ENCODE measurements at places on chromosomes 13 and 19.
A peak's percentile ranks its signal among the peaks of the same experiment; 100 is the strongest.

- DNase-seq: peak; percentile 58
These were observed 8.7 kb downstream of the IFNL1 start for GRCh38 chr19:39304701-39305571.

DNA sequence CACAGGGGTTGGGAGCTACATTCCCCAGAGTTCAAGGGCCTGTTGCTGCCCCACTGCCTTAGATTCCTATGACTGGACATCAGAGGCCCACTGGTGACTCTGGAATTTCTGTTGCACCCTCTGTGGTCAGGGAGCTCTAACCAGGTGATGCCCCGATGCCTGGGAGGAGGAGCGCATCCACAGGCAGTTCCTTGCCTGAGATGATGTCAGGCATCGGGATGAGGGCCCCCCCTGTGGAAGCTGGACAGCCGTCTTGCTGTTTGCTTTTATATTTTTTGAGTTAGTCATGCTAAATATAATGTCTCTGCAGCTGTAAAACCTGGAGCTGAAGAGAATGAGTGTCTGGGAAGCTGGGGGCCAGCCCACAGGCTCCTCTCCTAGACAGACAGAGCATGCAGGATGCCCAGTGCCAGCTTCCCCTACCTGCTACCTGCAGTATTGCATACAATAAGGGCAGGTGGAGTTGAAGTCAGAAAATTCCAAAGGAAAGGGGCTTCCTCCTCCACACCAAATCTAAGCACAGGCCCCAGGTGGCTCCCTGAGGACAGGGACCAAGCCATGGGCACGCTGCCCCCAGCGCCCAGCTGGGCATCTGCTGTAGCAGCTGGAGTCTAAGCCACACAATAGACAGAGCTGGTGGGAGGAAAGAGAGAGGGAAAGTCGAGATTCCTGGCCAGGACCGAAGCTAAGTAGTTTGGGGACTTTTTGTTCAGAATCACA, 16.2 kb downstream of the COL4A2 start:
- DNase-seq: no peak

GRCh38 chr19:15107061-15108010, at the start of gene SYDE1:
Gene SYDE1 (plus strand): TSS chr19:15107401. CDS start chr19:15107434, 33 bp downstream.
- DNase-seq: no peak

DNA sequence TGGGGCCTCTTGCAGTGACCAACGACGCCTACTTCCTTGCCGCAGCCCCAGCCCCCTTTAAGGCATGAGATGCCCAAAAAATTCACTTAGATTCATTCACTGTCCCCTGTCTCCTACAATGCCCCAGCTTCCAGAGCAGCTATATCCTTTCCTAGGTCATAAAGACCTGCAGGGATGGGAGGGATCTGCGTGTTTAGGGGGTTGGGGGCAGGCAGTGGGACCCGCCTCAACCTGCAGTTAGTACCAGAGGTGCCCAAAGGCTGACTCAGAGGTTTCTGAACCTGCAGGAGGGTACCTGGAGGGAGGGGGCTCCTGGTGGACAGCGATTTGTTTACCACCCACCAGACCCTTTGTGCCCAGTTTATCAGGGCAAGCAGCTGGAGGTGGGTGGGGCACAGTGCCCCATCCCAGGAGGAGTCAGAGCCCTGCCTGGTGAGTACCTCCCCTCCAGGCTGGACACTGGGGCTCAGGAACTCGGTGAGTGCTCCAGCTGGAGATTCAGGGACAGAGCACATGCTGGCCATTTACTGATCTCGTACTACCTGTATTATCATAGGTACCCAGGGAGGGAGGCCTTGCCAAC, 10.1 kb downstream of the RPS28 start:
- no peak for DNase-seq

DNA sequence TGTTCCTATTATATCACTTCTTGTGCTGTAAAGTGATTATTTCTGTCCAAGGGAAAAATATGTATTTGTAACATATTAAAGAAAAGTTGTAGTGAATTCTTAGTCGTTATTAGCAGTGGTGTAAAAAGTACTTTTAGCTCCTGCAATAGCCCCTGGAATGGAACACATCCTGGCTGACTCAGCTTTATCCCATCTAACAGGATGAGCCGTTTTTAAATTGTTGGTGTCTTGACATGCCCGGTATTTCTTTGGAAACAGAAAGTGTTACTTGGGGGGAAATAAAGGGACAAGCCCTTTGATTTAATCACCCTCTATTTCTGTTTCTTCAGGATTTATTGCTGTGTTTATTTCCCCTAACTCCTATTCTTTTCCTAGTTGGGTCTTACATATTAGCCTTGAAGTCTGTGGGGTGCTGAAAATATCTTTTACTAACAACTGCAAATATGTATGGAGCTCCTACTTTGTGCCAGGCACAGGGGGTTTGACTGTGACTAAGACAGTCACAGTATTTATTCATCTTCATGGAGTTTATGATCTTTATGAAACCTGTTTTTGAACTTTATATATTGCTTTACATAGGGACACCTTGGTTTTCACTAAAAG, 17.9 kb downstream of the COG3 start:
- DNase-seq: no peak

Data from suprapubic skin (tissue), 4 donors.